Stimulated activated CD8-positive, alpha-beta memory T cell treated with anti-CD3 and anti-CD28 coated beads, Interleukin-4, amount 100 ng/mL, for 4 hours (primary cell): ENCODE measurements at places on chromosomes 6 and 20.

GRCh38 chr20:46929902-46930301 is 35.3 kb downstream of the EYA2 start:
- no peak for DNase-seq

- DNase-seq = no peak
Measured at GRCh38 chr6:46734867-46735719, at the start of gene PLA2G7. PLA2G7 (minus strand) TSS chr6:46735375; CDS start chr6:46722891, 12,484 bp downstream.

GRCh38 chr6:26241033-26241895 is 123.7 kb upstream of the BTN3A2 start:
- DNase-seq = no peak

DNA sequence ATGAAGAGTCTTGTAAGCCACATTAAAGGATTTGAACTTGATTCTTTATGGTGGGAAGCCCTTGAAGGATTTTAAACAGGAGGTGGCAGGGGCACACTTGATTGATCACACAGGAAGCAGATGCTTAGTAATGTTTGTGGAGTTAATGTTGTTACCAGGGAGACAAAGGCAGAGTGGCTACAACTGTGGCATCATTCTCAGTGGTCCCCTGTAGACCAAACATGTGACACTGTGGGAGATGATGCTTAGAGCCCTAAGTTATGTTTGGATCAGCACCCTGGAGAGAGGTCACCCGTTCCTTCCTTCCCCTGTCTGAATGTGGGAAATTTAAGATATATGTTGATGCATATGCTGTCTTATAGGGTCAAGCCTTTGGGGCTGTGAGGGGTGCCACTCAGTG is 53.2 kb downstream of the EIF2S2 start:
- DNase-seq = no peak
